Urinary bladder (tissue), 4 donors: ENCODE measurements at places on chromosomes 7 and 10. TPM values are rescaled to one million over a fixed set of nuclear protein-coding genes. Genes with fewer than 3 reads are reported as not detected.

- no peak for DNase-seq
These were observed 56.0 kb downstream of the NKX6-2 start for GRCh38 chr10:132729810-132730572.

DNA sequence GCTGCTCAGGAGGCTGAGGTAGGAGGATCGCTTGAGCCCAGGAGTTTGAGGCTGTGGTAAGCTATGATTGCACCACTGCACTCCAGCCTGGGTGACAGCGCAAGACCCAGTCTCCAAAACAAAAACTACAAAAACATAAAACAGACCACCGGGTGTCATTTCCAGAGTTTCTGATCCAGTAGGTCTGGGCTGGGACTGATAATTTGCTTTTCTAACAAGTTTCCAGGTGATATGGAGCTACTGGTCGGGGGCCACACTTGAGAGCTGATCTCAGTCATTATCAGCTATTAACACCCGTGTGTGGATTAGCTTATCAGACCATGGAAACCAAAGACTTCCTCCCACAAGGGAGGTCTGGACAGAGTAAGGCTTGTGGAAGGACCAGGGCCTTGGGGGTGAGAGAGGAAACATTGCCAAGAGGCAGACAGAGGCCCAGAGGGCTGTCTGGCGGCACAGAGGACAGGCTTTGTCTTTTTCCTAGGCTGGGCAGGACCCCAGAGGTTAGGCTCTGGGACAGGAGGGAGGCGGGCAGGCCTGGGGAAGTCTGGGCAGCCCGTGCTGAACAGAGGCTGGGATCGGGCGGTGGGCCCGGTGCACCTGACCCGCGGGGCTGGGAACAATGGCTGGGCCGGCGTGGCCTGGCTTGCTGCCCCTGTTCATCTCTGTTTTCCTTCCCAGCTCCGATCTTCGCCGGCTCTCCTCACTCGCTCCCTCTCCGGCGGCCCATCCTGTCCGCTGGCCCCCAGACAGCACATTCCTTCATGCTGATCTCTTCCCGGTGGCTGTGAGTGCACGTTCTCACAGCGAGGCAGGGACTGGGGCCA lies 25.2 kb downstream of the TMEM270 start:
- no peak for DNase-seq

GRCh38 chr10:124325998-124326636 lies 92.6 kb downstream of the OAT start:
- no peak for DNase-seq

Gene JMJD1C
- 273 TPM for total RNA-seq

DNA sequence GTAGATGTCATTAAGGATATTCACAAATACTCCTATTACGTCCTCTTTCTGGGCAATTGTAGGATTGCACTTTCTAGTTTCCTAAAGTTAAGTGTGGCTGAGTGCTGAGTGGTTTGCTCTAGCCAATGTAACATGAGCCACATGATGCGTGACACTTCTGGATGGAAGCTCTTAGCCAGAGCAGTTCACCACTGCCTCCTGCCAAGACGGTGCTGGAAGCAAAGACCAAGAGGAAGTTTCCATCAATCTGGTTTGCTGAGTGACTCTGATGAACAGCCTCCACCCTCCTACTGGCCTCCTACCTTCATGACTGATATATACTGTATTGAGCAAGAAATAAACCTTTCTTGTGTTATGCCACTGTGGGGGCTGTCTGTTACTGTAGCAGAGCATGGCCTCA lies 318.1 kb downstream of the KCNMA1 start:
- DNase-seq: no peak

Gene GPR158
- 0.69 TPM for total RNA-seq

Gene CCDC3
- 22.5 TPM for total RNA-seq

GRCh38 chr7:101688183-101688831 lies 59.2 kb upstream of the MYL10 start:
- DNase-seq: no peak
